Neural crest cell (in vitro differentiated cells): ENCODE measurements at places on chromosomes 13 and 19.

- no peak for DNase-seq
Measured at GRCh38 chr13:98321395-98321794, 144.3 kb upstream of the RNF113B start.

DNA sequence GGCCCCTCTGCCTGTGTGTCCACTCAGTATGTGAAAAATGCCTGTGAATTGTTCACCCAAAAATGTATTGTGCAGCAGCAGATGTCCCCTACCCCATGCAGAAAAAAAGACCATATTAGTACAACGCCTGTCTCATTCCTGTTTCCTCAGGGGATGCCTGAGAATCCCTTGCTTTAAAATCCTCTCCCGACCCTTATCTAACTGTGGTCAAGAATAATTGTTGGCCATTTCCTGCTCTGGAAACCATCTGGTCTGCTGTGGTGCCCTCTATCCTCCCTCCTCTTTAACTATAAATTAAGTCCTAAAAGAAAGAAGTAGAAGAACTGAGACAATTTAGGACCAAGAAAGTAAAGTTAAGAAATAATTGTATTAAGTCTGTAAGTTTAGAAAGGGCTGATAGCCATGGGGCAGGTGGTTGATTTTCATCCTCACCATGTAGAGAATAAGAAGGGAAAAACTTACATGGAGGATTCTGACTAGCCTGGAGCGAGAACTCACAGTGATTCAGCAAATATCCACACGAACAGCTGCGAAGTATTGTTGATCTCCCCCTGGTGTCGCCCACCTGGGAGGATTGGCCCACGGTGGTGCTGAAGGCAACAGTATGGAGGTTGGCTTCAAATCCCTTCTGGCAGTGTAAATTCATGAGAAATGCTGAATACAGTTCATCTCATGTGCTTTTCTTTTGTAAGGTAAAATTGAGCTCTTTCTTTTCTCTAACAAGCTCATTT, 85.6 kb downstream of the COL4A2 start:
- no peak for DNase-seq

DNA sequence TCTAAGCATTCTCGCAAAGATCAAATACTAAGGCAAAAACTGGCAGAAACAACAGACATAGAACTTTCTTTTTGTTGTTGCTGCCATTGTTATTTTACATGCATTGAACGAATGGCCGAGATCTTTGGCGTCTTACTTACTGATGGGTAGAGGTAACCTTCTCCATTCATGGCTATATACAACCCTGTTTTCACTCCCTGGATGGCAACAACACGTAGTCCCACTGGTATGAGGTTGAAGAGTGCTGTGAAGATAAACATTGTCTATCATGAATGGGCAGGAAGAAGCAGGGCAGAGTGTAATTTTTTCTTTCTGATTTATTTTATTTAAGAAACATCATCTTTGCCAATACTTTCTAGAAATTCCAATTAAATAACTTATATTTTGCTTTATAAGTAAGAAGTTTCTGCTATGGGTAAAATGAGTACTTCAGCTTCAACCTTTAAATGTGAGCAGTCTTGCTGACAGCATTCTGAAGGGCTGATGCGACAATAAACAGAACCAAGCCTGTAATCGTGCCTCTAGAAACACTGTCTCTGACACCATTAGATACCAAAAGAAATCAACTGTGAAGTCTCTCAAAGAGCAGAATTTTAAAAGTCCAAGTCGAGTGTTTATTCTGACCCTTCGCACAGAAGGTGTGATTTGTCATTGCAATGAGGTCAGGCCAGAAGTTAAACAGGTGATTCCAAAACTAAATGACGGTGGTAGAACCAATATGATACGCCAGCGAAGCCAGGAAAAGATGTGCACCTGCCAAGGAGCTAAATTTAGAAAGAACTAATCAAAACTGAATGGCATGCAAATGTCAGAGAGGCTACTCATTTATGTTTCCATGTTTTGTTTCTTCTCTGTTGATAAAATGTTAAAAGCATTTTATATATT, 416.4 kb downstream of the ITGBL1 start:
- no peak for DNase-seq

- no peak for DNase-seq
Measured at GRCh38 chr19:3537438-3538240, 1.3 kb upstream of the TEKTIP1 start.

DNA sequence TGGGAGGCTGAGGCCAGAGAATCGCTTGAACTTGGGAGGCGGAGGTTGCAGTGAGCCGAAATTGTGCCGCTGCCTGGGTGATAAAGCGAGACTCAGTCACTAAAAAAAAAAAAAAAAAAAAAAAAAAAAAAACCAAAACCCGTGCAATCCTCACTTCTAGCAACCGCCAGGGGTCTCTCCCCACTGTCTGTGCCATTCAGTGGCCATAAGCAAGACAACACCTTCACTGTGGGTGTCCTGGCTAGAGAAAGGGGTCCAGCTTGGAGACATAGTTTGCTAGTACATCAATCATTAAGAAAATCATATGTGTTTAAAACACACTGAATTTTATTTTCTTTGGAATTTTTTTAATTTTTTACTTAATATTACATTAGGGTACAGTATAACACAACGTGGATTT, 68.2 kb downstream of the RASL11A start:
- no peak for DNase-seq

DNA sequence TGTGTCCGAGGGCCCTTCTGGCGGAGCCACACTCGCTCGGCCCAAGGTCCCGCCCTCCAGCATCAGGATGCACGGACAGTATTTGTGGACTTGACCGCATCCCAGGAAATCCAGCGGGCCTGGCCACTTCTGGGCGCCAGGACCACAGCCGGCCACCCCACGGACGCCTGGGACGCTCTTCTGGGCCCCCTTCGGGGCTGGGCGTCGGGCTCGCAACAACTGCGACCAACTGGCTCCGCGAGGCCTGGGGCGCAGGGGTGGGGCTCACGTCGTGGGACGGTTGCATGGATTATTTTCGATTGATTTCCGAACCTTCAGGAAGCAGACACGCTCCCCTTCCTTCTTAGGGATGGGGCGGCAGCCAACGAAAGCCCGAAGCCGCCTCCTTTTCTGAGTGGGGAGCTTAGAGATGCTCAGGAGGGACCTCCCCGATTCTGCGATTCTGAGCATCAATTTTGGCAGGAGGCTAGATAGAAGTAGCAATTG, 521 bp upstream of the NUP58 start:
- no peak for DNase-seq
